Osteoblast (primary cell): ENCODE measurements at places on chromosomes 2 and 18.

- no peaks in the 10 kb centered on the region for H3K27me3 ChIP-seq
- peaks cover 7% of the 10 kb centered on the region for H3K4me1 ChIP-seq
- H3K36me3 ChIP-seq = no peaks in the 10 kb centered on the region
- peak overlapping the region; percentile 31 for H3K27ac ChIP-seq
- H3K4me3 ChIP-seq = peak overlapping the region; percentile 75
- DNase-seq = peak; percentile 66
Measured at GRCh38 chr18:55778788-55779690, 191.0 kb upstream of the TCF4 start.

GRCh38 chr2:100965596-100965995, 36.5 kb upstream of the RPL31 start:
- no peak for DNase-seq
- H3K36me3 ChIP-seq = no peaks in the 10 kb centered on the region
- H3K4me3 ChIP-seq = no peak overlapping the region
- H3K4me1 ChIP-seq = no peaks in the 10 kb centered on the region

DNA sequence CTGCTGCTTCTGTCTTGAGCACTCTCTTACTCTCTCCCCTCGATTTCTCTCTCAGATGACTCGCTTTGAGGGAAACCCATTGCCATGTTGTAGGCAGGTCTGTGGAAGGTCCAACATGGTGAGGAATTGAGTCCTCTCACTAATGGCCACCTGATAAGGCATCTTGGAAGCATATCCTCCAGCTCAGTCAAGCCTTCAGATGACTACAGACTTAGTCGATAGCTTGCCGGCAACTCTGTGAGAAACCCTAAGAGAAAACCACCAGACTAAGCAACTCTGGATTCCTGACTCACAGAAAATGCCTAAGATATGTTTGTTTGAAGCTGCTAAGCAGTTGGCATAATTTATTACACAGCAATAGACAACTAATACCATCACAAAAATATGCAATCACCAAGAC, 51.2 kb downstream of the WDR75 start:
- DNase-seq = peak; percentile 19
- H3K27me3 ChIP-seq = no peaks in the 10 kb centered on the region
- no peak overlapping the region for H3K27ac ChIP-seq
- H3K36me3 ChIP-seq = no peaks in the 10 kb centered on the region
- no peak overlapping the region for H3K4me3 ChIP-seq

DNA sequence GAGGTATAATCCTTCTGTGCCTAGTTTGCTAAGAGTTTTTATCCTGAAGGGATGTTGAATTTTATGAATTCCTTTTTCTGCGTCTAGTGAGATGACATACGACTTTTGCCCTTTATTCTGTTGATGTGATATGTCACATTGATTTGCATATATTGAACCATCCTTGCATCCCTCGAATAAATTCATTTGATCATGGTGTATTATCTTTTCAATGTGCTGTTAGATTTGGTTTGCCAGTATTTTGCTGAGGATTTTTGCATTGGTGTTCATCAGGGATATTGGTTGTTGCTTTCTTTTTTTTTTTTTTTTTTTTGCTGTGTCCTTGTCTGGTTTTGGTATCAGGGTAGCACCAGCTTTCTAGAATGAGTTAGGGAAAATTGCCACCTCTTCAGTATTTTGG, 9.1 kb downstream of the GCC2 start:
- no peak overlapping the region for H3K4me3 ChIP-seq
- peaks cover 35% of the 10 kb centered on the region for H3K36me3 ChIP-seq
- no peaks in the 10 kb centered on the region for H3K4me1 ChIP-seq

DNA sequence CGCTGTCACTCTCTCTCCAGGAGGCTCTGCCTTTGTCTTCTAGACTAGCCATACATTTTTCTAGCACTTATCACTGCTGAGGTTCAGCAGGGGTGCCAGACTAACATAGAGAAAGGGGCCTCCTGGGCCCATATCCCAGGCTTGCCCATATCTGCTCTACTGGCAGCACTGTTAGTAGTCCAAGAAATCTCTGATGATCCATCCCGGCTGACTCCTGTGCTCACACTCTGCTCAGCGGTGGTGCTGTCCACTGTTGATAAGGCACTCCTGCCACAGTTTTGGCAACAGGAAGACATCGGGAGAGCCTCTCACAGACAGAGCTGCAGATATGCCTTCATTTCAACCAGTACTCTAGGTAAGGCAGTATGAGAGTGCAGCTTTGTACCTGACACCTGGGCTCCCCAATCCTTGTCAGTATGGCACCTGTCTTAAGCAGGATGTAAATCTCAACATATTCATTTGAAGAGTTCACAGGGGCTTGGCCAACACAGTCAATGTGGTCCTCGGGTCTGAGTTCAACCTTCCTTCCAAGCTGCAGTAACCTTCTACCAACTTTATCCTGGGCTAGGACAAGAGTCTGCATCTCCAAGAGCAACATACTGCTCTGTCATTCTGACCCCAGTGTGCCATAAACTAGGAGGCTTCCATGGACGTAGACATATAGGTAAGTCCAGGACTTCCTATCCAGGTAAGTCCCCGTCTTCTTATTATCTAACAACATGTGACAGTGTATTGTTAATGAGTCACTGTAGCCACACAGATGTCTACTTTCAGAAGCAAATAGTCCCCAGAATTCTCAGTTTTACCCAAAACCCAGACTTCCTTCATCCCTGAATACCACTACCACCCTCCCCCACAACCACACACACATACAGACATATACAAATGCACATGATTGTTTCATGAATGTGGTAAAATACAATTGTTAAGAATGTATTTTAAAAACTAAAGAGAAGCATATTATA, 16.2 kb downstream of the KLF7 start:
- no peaks in the 10 kb centered on the region for H3K27me3 ChIP-seq
- DNase-seq = no peak
- H3K4me3 ChIP-seq = no peak overlapping the region
- H3K36me3 ChIP-seq = peaks cover 15% of the 10 kb centered on the region
- peaks cover 45% of the 10 kb centered on the region for H3K4me1 ChIP-seq

DNA sequence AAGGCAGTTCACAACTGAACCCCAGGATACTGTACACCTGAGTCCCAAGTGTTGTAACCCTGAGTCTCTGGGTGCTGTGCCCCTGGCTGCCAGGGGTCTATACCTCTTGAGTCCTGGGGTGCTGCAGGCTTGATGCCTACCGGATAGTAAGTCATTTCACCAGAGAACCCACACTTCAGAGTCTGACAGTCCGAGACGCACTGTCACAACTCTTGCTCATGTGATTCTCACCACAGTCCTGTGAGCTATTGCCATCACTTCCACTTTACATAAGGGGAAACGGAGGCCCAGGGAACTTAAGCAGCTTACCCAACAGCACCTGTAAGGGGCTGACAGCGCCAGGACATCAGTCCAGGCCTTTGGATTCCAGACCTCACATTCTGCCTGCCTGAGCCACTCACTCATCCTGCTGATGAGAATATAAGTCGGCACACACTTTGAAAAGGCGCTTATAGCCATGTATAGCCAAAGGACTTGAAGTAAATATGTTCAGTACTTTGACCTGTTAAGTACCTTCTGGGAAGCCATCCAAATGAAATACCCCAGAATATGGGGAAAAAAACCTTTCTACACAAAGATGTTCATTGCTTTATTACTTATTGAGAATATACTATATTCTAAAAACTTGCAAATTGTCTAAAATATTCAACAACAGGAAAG, 180.7 kb upstream of the ID2 start:
- no peaks in the 10 kb centered on the region for H3K27me3 ChIP-seq
- DNase-seq = no peak
- no peak overlapping the region for H3K27ac ChIP-seq
- no peaks in the 10 kb centered on the region for H3K36me3 ChIP-seq
- no peaks in the 10 kb centered on the region for H3K4me1 ChIP-seq

GRCh38 chr18:770583-770961, 41.5 kb downstream of the YES1 start:
- H3K27ac ChIP-seq = no peak overlapping the region
- H3K4me1 ChIP-seq = no peaks in the 10 kb centered on the region
- DNase-seq = no peak
- H3K36me3 ChIP-seq = no peaks in the 10 kb centered on the region
- no peak overlapping the region for H3K4me3 ChIP-seq

GRCh38 chr2:3769766-3770165, 66.4 kb downstream of the DCDC2C start:
- no peaks in the 10 kb centered on the region for H3K27me3 ChIP-seq
- H3K4me3 ChIP-seq = no peak overlapping the region
- no peak overlapping the region for H3K27ac ChIP-seq
- no peak for DNase-seq
- H3K4me1 ChIP-seq = no peaks in the 10 kb centered on the region
- no peaks in the 10 kb centered on the region for H3K36me3 ChIP-seq

DNA sequence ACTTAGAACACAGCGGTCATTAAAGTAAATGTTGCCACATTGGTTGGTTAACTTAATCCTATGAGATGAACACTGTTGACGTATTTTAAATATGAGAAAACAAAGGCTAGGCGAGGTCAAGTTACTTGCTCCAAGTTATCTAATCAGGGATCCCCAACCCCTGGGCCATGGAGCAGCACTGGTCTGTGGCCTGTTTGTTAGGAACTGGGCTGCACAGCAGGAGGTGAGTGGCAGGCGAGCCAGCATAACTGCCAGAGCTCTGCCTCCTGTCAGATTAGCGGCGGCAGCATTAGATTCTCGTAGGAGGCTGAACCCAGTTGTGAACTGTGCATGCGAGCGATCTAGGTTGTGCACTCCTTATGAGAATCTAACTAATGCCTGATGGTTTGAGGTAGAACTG, 878.9 kb downstream of the CPS1 start:
- no peak overlapping the region for H3K4me3 ChIP-seq
- no peak overlapping the region for H3K27ac ChIP-seq
- no peaks in the 10 kb centered on the region for H3K4me1 ChIP-seq
- no peaks in the 10 kb centered on the region for H3K36me3 ChIP-seq
- no peak for DNase-seq
- H3K27me3 ChIP-seq = no peaks in the 10 kb centered on the region

DNA sequence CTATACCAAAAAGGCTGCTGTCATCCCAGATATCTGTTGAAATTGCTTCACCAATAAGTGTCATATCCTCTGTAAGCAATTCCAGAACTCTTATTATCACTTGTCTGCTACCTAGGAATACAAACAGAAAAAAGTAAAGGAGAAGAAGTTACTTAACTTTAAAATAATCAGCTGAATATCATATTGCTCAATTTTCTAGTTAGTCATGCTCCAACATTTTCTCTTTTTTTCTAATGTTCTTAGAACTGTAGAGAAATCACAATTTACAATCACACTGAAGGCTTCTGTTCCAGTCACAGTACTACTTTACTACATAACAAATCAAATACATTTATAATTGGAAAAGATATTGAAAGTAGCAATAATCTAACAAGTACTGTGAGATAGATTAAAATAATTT, 17.4 kb downstream of the RTTN start:
- no peak overlapping the region for H3K4me3 ChIP-seq
- peaks cover 20% of the 10 kb centered on the region for H3K4me1 ChIP-seq
- peak overlapping the region; percentile 40 for H3K27ac ChIP-seq
- H3K27me3 ChIP-seq = no peaks in the 10 kb centered on the region
- DNase-seq = no peak
- no peaks in the 10 kb centered on the region for H3K36me3 ChIP-seq

GRCh38 chr2:168156661-168157060, 90.7 kb downstream of the STK39 start:
- peaks cover 7% of the 10 kb centered on the region for H3K4me1 ChIP-seq
- H3K36me3 ChIP-seq = peaks cover 10% of the 10 kb centered on the region
- peak; percentile 74 for DNase-seq
- H3K4me3 ChIP-seq = no peak overlapping the region
- H3K27ac ChIP-seq = peak overlapping the region; percentile 35
- H3K27me3 ChIP-seq = no peaks in the 10 kb centered on the region

- H3K4me3 ChIP-seq = no peak overlapping the region
- DNase-seq = no peak
- H3K36me3 ChIP-seq = no peaks in the 10 kb centered on the region
- no peaks in the 10 kb centered on the region for H3K27me3 ChIP-seq
Measured at GRCh38 chr18:69958422-69958821, 10.7 kb upstream of the CD226 start.
